Activated CD4-positive, alpha-beta T cell treated with anti-CD3 and anti-CD28 coated beads, Interleukin-2, amount 50 U/mL, for 1 hour (primary cell): ENCODE measurements at places on chromosomes 5 and 9.

DNA sequence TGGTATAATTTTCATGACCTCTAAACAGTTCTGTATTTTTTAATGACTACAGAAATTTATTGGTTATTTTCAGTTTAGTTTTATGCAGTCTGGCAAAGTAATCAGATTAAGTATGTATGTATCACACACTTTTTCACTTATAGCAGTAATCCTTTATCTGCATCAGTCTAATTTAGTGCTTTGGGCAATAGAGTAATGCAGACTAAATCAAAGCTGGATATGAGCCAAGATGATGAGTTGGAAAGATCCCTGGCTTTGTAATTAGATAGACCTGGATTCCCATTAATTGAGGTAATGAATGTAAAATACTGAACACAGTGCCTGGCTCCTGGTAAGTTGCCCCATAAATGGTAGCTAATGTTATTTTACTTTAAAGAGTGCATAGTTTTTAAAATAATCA lies 215.4 kb upstream of the TLX3 start:
- no peak for DNase-seq

- DNase-seq = no peak
Observed at GRCh38 chr5:157059093-157059539, at the start of gene HAVCR1. Gene HAVCR1, minus strand, starts transcription at chr5:157059116. Its CDS starts 1,173 bp downstream, at chr5:157057943.

GRCh38 chr5:26326153-26326759 lies 712.1 kb downstream of the CDH9 start:
- no peak for DNase-seq

- no peak for DNase-seq
Observed at GRCh38 chr9:103361906-103362305, 366.8 kb downstream of the CYLC2 start.

- DNase-seq = no peak
Observed at GRCh38 chr5:43769571-43770355, 166.8 kb downstream of the NNT start.

DNA sequence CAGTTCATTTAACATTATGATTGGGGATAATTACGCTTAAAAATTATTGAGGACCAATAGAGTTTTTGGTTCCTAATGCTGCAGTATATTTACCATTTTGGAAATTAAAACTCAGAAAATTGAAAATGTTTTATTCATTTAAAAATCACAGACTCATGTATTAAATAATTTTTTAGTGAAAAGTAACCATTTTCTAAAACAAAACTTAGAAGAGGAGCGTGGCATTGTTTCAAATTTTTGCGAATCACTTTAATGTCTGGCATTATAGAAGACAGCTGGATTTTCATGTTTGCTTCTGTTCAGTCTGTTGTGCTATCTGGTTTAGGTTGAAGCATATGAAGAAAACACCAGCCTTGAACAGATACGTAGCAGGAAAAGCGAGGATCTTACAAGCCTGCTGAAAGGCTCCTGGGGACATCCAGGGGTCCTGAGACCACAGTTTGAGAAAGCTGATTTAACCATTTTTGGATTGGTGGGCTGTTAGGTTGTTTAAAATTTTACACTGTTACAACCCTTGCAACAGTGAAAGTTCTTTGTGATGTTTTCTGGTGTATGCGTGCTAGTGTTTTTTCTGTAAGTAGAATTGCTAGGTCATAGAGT lies 1.6 kb downstream of the ZFYVE16 start:
- DNase-seq = no peak

DNA sequence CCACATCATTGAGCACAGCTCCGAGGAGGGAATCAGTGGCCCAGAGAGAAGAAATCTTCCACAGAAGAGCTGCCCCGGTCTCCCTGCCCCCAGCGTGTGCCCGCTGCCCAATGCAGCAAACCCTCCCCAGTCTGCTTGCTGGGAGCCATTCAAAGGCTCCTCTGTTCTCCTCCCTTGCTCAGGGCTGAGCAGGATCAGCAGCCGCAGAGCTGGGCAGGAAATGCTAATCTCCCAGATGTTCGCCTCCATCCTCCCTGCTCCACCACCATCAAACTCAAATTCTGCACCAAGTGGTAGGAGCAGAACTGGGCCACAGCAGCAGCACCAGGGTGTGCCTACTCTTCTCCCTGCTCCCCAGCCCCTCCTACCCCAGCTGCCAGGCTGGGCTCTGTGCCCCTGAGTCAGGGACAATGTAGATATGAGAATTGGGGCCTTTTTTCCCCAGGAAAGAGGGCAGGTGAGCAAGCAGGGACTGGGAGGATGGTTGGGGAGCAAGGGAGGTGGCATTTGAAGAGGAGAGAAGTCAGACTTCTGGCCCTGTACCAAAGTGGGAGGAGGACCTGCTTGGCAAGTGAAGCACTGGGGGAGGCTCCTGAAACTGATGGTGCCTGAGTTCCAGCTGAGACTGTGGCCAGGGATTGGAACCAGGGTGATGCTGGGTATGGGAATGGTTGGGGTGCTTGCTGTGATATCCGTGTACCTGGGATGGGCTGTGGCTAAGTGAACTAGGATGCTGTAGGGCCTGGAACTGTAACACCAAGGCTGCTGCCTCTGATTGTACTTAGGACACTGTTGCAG lies 1.9 kb upstream of the PCDH1 start:
- DNase-seq = no peak

DNA sequence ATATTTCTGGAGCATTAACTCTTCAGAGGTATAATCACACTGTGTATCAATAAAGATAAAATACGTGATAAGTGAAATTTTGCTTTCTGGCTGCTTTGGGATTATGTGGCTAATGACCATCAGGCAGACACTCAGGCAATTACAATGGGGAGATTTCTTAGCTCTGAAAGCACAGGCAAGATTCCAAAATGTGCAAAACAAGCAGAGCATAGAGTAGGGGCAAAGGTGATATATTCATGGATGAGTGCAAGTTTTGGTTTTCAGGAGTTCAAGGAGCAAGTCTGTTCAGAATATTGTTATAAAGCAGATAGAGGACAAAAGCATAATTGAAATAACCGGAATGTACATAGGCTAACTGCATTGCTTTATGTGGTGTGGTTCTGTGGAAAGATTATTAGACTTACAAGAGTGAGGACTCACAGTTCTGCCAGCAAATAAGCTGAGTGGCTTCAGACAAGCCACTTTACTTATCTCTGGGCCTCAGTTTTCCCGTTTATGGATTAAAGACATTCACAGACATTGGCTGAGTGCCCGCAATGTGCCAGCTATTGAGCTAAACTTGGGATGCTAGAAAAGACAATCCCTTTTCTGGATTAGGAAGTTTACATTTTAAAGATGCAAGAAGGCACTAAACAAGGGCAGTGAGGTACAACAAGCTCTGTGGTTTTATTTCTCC lies 945.6 kb upstream of the ARRDC3 start:
- no peak for DNase-seq

DNA sequence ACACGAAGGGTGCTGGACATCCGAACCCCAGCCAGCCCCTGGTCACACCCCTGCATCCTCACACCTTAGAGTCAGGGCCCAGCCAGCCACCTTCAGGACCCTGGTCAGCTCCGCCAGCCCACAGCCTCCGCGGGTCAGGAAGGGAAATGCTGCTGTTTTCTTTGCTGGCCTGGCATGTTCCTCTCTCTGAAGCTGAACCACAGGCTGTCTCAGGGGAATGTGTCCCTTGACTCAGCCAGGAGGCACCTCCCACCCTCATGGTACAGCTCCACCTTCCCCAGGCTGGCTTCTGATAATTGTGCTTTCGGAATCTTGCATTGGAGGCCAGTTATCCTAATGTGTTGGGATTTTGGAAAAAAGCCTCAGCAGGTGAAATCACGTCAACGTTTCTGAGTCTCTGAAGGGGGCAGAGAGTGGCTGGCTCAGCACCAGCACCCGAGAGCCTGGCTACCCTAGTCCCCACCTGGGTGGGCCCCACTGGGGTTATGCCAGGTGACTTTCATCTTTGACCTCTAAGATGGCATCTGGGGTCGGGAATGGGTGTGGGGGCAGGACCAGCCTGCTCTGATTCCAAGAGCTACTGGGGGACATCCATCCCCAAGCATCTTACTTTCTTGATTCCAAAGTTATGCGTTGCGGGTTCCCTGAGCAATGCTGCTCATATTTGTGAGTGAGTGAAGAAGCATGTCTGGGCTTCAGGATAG lies 9.8 kb upstream of the OLFM1 start:
- no peak for DNase-seq

DNA sequence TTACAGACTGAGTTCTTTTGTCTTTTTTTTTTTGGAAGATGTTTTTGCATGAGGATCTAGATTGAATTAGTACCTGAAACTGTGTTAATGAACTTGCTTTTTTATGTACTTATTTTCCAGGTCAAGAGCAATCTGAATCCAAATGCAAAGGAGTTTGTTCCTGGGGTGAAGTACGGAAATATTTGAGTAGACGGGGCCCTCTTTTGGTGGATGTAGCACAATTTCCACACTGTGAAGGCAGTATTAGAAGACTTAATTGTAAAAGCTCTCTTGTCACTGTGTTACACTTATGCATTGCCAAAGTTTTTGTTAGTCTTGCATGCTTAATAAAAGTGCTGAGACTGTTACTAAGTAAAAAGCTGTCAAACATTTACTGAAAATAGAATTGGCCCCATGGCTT lies 14.5 kb downstream of the SLC23A1 start:
- no peak for DNase-seq

DNA sequence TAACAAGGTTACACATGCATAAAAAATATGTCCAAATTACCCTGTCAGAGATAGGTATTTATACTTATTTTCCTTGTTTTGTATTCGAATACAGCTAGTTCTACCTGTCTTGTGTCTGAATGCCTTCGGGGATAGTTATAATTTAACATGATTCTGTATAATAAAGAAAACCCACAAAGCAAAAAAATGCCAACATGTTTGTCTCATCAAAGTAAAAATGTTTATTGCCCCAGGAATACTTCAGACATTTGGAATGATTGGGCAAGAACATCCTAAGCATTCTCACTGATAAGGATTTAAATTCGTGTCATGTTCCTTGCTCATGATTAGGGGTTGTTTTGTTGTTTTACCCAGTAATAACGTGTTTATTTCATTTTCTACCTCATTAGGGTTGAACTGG lies 74.5 kb downstream of the DOCK8 start:
- DNase-seq = no peak

DNA sequence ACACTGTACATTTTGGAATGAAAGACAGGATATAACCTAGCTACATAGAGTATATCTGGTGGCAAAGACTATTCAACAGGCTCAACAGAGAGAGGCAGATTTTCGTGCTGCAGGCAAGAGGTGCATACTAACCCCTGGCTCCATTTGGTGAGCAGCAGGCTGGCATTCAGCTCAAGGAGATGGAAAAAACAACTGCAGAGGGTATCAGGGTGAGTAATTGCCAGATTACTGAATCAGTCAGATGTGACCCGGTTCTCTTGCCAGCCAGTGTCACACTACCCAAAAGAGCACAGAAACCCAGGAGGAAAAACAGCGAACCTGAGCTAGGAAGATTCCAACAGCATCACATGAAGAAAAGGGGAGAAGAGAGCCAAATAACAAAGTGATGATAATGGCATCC lies 130.4 kb upstream of the PRLR start:
- no peak for DNase-seq

DNA sequence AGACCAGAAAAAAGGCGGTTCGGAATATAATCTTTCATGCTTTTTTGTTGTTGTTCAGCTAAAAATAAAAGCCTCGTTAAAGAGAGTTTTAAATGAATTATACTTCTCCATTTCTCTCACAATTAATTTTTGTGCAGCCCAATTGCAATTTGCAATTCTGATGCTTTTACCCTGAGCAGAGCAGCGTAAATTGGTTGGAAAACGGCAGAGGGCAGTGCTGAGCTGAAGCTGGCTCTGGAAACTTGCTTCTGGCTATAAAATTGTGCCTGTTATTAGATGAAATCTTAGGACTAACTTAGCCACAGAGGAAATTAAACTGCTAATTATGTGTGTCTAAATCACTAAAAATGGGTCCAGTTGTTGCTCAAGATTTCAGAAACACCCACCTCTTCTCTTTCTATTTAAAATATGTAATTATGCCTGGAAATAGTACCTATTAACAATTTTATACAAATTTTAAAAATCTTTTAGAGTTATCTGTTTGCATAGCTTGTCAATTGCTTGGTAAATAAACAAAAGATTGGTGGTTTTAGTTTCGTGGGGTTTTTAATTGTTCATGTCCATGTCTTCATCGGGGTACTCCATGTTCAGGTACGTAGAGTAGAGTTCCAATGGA lies 441.8 kb upstream of the TLE4 start:
- DNase-seq = no peak

DNA sequence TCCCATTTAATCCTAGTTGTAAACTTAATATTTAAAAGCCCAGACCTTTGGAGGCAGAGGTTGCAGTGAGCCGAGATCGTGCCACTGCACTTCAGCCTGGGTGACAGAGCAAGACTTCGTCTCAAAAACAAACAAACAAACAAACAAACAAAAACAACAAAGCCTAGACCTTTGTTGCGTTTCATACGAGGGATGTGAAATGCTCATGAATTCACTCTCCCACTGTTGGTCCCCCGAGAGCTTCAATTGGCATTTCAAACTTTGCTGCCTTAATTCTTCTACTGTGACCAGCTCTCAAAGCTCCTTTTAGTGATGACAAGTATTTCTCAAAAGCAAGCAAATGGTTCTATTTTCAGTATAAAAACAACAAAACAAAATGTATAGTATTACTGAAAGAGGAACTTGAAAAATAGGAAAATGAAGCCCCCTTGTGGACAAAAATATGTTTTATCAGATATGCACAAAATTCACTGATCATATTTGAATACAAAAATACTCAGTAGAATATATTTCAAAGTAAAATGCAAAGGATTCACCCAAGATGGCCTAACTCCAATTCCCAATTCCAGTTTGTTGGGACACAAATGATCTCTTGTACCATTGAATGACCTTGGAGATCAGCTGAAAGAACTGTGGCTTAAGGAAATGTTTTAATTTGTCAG lies 140.4 kb downstream of the ESM1 start:
- DNase-seq = no peak

DNA sequence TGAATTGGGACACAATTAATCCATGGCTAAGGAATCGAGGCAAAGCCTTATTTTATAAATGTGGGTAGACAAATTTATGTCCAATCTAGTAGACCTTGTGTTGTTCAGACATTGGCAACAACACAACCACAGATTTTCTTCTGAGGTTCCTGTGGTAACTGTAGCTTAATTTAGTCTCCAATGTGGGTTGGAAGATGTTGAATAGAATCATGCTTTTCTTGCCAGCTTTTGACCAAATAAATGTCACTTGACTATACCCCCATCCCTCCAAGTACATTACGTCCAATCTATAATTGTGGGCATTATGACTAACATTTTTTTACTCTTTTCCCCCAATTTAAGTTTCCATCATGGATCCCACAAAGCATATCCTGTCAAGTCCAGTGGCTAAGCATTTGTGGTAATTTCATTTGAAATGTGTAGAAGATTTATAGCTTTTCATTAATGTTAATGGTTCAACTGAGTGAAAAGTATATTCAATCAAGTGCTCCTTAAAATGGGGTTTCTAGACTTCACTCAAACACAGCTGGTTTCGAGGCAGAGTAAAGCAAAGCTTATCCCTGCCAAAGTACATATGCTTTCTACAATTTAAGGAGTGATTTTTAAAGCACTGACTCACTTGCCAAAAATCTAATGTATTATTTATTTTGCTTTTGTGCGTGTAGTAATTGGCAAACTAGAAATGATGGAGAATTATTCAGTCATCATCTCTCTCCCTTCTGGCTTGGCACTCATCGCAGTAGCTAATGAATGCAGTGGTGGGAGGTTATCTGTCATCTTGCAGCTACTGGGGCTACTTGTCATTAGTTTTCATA lies 141.8 kb downstream of the FAM174A start:
- no peak for DNase-seq

- no peak for DNase-seq
Observed at GRCh38 chr9:120985819-120986222, 59.2 kb upstream of the TRAF1 start.
